Omental fat pad (tissue), 4 donors: ENCODE measurements at places on chromosomes 5 and 9.

- DNase-seq = no peak
These were observed 43.3 kb downstream of the TMC1 start for GRCh38 chr9:72564479-72565281.

GRCh38 chr5:29263915-29264351, 1929.6 kb upstream of the CDH6 start:
- DNase-seq = no peak

GRCh38 chr5:52428977-52429489, 358.7 kb upstream of the ITGA1 start:
- DNase-seq = no peak

DNA sequence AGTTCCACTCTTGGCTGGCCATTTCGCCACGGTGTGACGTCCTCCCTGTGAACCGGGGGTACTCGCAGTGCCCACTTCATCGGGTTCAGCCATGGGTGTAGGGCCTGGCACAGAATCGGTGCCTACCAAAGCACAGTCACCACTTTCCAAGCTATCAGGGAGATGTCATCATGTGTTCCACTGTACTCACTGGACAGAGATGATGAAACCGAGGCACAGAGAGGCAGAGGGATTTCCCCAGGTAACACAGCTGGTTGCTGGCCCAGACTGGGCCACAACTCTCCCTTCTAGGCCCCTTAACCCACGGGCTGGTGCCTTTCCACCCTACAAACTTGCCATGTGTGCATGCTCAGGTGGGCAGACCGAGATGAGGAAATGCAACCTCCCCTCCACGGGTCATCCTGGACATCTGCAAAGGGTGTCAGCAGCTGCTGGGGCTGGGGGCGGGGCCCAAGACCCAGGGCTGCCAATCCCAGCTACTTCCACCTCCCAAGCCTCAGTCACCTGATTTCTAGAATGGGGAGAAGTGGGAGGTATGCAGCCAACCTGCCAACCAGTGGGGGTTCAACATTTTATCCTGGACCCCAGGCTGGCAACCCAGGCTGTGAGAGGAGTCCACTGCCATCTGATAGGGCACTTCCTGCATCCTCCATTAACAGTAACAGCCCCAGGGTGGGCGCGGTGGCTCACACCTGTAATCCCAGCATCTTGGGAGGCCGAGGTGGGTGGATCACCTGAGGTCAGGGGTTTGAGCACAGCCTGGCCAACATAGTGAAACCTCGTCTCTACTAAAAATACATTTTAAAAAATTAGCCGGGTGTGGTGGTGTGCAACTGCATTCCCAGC, 893 bp upstream of the SH2D3C start:
- no peak for DNase-seq

DNA sequence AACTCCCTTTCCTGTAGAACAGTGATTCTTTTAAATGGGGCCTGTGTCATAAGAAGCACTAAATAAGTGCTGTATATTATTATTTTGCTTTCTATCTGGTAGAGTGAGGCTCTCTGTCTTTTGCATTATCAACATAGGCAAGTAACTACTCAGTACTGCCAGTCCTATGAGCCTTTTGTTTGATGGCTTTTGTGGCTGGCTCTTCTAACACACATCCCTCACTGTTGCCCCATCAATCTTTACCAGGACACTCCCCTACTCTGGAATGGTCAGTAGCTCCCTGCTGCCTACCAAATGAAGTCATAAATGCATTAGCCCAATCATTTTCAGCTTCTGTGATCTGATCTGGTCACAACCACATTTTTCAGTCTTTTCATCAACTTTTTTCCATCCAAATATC, 137.6 kb downstream of the INSYN2B start:
- DNase-seq = no peak

- no peak for DNase-seq
These were observed 48.0 kb downstream of the RUSC2 start for GRCh38 chr9:35537913-35538312.

DNA sequence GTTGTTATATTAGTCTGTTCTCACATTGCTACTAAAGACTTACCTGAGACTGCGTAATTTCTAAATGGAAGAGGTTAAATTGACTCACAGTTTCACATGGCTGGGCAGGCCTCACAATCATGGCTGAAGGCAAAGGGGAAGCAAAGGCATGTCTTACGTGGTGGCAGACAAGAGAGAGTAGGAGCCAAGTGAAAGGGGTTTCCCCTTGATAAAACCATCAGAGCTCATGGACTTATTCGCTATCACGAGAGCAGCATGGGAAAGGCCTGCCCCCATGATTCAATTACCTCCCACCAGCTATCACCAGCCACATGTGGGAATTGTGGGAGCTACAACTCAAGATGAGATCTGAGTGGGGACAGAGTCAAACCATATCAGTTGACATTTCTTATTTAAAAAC, 374.5 kb upstream of the RORB start:
- no peak for DNase-seq

DNA sequence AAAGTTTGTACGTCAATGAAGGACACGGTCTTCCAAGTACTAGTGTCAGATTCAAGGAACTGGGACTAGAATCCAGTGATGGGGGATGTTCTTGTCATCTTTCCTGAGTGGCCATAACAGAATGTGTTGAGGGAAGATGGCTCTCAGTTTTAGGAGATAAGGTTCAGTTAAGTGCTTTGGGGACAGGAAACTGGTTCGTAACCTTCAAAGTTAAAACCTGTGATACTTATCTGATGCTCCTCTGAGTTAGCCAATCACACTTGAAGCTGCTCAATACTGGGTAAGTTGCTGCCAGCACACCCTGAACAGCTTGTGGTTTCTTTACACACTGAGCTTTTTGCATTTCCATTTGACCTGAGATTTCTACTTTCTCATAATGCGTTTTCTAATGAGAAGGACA, 64.4 kb downstream of the PIK3R1 start:
- no peak for DNase-seq

GRCh38 chr9:92736563-92737215, 27.9 kb downstream of the BICD2 start:
- DNase-seq = no peak

DNA sequence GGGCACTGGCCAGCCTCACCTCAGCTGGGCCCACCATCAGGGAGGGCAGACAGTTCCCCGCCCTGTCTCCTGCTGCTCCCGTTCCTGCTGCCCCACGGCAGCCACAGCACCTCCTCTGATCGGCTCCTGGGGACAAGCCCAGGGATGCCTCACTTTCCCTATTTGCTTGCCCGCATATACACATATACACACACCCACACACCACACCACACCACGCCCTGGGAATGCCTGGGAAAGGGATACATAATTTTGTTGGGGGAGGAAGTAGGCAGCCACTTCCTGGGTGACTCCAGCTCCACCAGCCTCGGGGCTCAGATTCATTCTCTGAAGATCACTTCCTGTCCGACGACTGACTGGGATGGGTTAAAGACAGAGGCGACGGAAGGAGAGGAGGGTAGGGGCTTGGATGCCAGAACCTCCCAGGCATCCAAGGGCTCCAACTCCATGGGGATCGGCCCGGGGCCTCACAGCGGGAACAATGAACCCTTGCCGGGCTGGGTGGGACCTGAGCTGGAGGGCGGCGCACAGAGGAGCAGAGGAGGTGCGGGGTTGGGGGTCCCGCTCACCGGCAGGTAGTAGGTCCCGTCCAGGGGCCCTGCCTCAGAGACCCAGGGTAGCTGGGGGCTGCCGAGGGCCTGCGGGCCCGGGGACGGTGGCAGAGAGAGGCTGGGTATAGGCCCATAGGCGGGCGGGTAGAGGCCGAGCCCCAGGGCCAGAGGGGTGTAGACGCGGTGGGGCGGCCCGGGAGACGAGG, 2.0 kb upstream of the MZB1 start:
- DNase-seq = no peak

DNA sequence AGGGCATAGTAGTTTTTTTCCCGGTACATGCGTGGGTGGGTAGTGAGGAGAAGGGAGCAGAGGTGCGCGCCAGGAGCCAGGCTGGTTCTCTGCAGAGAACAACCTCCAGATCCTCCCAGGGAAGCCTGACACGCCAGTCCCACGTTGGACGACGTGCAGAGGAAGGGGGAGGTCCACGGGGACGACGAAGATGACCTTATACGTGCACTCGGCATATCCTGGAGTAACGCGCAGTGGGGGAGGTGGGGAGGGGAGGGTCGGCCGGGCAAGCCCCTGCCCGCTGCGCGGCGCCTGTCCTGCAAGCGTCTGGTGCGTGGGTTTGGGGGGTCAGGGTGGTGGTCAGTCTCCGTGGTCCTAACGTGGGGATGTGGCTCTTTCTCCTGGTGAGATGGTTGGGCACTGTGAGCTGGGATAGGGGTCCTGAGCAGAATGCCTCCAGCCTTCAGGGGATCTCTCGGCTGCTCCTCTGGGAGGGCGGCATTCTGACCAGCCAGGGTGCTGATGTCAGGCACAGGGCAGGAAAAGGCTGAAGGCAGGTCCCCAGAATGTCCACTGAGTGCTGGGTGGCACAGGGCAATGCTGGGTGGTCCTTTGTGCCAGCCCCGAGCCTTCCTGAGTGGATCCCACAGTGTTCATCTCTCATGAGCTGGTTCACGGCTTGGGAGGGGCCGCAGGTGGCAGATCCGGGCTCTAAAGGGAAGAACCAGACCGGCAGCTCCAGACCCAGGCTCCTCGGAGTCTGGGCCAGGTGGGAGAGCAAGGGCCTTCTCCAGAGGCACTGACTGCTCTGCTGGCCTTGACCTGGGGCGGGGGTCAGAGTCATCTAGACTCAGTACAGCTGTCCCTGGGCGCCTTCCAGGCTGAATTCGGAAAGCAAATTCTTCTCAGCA, 10.5 kb upstream of the SCGB3A1 start:
- DNase-seq = peak; percentile 11
